ENCODE measurements at places on chromosomes 5 and 9.

DNA sequence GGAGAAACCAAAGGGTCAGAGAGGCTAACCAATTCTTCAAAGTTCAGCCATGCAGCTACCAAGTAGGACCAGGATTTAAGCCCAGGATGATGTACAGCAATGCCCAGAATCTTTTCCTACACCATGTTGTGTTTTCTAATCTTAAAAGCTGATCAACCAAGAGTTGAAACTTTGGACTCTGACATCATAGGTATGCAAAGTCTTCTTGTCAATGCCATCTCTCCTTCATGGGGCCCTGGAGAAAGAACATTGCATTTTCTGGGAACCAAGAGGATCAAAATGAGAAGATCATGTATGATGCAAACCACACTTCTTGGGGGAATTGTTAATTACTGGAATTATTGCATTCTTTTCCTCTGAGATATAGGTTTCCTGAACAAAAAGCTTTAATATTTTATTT lies 54.4 kb upstream of the XPA start:
- no peak for DNase-seq

- no peak for DNase-seq
Measured at GRCh38 chr5:15002791-15003190, 131.2 kb upstream of the ANKH start.

- no peak for DNase-seq
Measured at GRCh38 chr5:143228597-143229293, 174.7 kb downstream of the NR3C1 start.

DNA sequence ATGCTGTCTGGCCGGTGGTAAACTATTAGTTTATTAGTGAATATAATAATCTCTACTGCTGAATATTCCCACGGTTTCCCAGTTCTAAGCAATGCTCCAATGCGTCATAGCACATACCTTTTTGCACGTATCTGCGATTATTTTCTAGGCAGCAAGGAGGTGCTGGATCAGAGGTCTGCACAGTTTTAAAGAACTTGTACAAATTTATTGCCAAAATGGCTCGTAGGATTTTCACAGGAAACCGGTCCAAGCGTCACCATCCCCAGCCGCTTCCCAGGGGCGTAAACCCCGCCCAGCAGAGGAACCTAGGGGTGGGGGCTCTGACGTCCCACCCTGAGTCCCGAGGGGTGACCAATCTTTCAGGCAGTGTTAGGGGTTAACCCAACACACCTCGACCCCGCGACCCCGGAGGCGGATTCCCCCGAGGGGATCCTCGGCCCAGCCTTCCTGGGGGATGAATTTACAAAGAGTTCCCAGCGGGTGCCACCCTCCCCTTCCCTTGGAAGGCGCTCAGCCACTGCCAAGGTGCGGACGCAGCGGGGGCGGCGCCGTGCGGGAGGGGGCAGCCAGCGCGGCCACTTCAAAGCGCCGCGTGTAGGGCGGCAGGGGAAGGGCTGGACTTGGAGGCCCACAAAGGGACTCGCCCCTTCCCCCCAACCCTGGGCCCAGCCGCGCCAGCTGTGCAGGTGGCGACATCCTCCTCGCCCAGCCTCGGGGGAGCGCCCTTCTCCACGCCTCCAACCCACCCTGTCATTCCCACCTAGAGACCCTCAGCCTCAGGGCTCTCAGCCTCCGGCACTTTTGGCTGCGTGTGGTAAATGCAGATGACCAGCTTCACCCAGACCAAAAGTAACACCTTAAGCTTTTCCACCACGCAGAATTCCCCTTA lies 43.5 kb upstream of the TCF7 start:
- DNase-seq, result no peak

GRCh38 chr5:90144625-90145327 lies 264.8 kb downstream of the CETN3 start:
- DNase-seq, result no peak

- no peak for DNase-seq
Measured at GRCh38 chr9:91985692-91986091, 35.7 kb upstream of the ROR2 start.

DNA sequence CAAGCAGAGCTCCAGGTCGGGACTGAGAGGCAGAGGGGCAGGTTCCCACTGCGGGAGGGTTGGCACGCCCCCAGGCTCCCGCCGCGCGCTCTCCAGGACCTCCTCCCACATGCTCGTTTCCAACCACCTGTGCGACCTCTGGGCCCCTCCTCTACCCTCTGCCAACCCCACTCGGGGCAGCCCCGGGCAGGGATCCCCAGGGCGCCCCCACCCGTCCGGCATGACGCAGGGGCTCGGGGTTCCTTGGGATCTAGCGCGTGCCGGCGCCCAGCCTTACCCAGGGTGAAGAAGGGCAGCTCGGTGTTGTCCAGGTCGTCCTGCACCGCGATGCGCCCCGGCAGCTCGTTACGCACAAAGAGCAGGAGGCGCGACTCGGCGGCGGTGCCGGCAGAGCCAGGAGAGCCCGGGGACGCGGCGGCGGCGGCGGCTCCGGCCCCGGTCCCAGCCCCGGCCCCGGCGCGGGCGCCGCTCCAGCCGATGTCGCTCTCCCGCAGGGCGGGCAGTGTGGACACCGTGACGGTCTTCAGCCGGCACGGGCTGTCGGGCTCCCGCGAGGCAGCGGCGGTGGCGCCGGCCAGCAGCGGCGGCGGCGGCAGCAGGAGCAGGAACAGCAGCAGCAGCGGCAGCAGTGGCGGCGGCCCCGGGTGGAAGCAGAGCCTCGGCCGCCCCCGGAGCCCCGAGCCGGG lies 494 bp downstream of the ASTN2 start:
- DNase-seq, result no peak

GRCh38 chr9:36127652-36128244 lies 8.8 kb upstream of the GLIPR2 start:
- DNase-seq, result peak; percentile 92

GRCh38 chr9:26157411-26157810 lies 479.2 kb upstream of the TUSC1 start:
- DNase-seq, result no peak

GRCh38 chr5:96051401-96051830 lies 89.8 kb upstream of the ELL2 start:
- DNase-seq, result no peak

DNA sequence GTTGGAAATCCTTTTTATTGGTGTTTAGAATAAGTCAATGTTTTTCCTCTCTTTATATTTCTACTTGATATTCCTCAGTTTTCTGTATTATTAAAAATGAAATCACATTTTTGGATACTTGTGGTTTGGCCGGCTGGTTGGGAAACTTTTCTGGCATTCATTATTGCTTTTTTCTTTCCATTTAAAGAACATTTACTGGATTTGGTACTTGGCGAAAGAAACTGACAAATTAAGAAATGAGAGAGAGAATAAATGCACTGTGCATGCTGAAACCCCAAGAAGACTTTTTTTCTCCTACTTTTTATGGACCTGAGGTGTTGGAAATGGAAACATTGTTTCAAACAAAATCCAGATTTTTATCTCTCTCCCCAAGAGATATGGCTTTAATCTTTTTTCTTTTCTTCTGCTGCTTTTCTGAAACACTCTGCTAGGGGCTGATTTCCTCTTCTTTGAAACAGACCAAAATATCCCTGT lies 128.4 kb downstream of the SNX18 start:
- no peak for DNase-seq

DNA sequence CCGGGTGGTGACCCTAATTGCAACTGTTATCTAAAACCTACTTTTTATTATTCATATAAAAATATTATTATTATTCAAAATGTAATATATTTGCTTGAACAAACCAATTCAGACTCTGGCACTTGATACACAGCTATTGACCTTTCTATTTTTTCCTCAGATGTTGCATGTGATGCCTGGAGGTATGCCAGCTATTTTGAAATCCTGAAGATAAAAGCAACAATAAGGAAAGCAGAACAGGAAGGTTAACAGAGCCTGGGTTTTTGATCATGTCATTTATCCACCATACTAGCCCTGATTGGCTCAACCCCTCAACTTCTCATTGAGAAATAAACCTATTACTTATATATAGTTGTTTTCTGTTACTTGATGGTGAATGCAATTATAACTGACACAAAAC lies 340.9 kb upstream of the KIF2A start:
- DNase-seq, result no peak

GRCh38 chr9:97856857-97857605 lies 4.0 kb downstream of the FOXE1 start:
- no peak for DNase-seq

- DNase-seq, result no peak
Measured at GRCh38 chr5:14118551-14119320, 24.4 kb upstream of the TRIO start.

DNA sequence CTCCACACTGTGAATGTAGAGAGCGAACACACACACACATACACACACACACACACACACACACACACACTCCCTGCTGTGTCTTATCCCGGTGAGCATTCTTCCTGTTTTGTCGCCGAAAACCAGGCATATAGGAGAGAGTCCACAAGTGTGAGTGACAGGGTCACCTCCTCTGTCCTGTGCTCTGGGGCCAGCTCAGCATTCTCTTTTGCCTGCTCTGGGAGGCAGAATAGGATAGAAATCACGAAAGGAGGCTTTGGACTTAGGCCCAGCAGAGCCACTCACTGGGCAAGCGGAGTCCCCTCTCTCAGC lies 3.0 kb downstream of the LAMC3 start:
- DNase-seq, result no peak

DNA sequence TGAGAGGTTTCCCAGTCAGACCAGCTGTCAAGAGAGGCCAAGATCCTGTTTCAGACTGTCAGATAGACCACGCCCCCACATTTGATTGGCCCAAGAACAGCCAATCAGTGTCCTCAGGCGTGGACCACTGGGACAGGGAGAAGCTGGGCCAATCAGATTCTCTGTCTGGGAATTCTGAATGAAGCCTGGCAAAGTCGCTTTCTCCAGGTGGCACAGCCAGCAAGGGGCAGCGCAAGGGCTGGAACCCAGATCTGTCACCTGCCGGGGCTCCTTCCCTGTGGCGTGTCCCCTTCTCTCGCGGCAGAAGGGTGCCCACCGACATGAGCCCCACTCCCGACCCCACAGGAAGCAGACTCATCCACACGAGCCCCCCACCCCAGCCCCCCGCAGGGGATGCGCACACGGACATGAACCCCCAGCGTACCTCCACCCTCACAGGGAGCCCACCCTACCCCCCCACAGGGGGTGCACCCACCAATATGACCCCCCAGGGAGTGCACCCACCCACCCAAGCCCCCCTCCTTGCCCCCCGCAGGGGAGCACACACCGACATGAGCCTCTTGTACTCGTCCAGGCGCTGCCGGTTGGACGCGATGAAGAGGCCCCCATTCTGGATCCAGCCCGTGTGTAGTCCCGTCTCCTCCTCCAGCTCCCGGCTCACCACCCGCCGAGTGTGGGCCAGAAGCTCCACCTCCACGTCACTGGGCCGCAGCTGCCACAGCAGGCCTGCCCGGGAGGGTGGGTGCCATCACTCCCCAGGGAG lies 6.1 kb downstream of the SARDH start:
- DNase-seq, result no peak

DNA sequence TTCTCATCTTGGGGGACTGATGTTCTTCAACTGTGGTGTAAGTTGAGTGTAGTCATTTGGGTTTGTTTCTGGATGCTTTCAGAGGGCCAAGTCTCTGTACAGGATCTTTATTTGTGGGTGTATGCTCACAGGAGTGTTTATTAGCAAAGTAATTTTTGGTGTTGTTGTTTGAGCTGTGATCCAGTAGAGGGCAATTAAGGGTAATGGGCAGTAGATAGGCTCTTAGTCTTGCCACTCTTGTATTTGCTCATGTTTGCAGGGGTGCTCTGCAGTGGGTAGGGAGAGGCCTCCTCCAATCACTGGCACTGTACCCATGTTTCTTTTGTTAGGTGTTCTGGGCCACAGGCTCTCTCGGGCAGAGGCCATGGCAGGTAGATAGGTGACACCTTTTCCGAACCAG lies 45.9 kb upstream of the ITGA2 start:
- no peak for DNase-seq

DNA sequence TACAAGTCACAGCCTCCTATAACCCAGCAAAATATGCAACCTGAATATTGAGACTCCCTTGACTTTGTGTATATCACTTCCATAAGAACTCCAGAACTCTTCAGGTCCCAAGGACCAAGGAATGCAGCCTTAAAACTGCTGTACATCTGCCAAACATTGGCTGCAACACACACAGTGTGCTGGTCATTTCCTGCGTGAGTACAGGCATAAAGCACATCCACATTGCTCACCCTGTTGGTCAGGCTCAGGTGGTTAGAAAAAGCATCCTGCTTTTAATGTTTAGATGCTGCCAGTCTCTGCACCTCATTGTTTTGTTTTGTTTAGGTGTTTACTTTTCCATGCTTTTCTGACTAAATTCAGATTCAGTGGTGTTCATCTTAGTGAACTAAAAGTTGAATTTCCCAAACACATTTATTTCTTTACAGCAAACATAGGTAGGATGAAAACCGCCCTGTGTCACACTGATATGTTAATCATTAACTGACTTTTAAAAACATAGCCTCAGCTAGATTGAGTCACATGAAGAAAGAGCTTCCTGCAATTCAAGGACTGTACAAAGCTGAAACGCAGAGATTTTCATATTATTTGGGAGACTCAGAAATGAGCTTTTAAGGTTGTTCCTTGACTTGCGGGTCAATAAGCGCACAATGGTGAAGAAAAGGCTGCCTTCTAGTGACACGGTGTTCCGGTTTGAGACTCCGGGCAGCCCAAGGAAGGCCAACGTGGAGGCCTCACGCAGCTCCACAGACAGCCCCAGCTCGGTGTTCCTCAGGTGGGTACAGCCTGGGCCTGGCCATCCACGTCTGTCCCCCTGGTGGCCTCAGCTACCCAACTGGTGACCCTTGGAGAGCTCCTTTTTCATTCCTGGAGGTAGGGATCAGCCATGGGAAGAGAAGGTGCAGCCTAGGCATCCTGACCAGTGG lies 52.2 kb upstream of the GRAMD2B start:
- DNase-seq, result no peak

DNA sequence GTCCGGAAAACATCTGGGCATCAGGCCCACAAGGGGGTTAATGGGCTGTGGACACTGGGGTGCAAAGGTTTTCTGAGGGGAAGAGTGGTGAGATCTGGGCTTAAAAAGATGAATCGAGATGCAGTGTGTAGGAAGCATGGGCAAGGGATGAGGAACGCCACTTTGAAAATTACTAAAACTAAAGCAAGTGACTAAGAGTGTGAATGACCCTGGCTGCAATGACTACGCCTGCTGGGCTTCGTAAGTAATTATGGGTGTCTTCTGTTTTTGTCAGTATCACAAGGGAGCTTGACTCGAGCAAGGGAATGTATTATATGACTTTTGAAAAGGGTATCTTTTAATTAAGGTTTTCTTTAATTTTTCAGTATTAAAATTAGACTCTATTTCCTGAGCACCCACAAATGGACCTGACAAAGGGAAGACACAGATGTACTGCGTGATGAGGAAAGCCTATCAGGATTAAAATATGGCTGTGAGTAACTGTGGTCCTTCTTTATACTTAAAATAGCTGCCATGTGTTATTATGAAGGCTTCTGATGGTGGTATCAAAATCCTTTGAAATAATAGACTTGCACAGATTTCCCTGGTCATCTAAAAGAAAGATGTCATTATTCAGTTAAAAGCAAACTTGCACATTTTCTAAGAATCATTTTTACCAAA lies 4.2 kb downstream of the CTXN3 start:
- DNase-seq, result no peak
